ENCODE measurements at places on chromosomes 12 and 14. TPM values are rescaled to one million over a fixed set of nuclear protein-coding genes. Genes with fewer than 3 reads are reported as not detected.

DNA sequence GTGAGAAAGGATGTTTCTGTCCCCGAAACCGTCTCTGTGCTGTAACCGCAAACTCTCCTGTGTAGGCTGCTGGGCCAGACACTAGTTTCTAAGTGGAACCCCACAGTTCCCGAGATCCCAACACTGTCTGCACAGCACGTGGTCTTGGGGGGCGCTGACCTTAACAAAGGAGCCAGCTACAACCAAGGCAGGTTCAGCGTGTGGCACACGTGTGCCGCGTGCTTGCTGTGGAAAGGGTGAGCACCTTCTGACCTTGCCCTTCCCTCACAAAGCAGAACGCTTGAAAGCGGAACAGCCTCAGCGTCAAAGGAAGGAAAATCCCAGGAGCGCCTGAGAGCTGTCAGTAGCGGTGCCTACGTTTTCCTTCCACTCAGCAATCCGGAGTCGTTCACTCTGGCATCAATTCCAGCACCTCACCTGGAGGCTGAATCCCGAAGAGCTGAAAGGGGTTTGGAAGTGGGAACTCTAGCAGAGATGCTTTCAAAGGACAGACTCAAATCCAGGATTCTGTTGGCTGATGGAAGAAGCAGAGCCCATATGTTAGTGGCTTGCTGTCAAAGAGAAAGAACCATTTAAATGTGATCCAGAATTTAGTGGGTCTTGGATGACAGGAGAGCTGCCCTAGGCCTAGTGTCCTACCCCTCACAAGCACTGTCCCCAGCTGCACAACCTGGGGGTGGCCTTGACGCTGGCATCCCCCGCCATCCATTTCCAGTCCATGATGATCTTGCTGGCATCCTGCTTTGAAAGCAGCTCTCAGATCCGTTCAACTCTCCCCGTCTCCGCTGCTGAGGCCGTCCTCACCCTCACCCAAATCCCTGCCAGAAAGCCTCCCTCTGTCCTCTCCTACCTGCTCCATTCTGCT, 27.1 kb downstream of the CCDC92 start:
- peaks cover 15% of the 10 kb centered on the region for H3K4me1 ChIP-seq
- no peak overlapping the region for H3K4me3 ChIP-seq
- DNase-seq: no peak
- H3K27ac ChIP-seq: no peak overlapping the region
- peaks cover 2% of the 10 kb centered on the region for H3K36me3 ChIP-seq
- H3K27me3 ChIP-seq: no peaks in the 10 kb centered on the region

GRCh38 chr14:25049093-25049567, 817 bp downstream of the STXBP6 start:
- DNase-seq: peak; percentile 33
- H3K27ac ChIP-seq: peak overlapping the region; percentile 98
- H3K36me3 ChIP-seq: no peaks in the 10 kb centered on the region
- H3K4me3 ChIP-seq: peak overlapping the region; percentile 67
- H3K27me3 ChIP-seq: no peaks in the 10 kb centered on the region

- no peak overlapping the region for H3K4me3 ChIP-seq
- no peak overlapping the region for H3K27ac ChIP-seq
- no peaks in the 10 kb centered on the region for H3K36me3 ChIP-seq
- DNase-seq: no peak
- peaks cover 4% of the 10 kb centered on the region for H3K4me1 ChIP-seq
These were observed 222.4 kb upstream of the AMIGO2 start for GRCh38 chr12:47302111-47302671.

GRCh38 chr12:113075137-113075683, 18.7 kb downstream of the DTX1 start:
- H3K4me3 ChIP-seq: no peak overlapping the region
- DNase-seq: no peak
- no peak overlapping the region for H3K27ac ChIP-seq
- H3K36me3 ChIP-seq: no peaks in the 10 kb centered on the region

DNA sequence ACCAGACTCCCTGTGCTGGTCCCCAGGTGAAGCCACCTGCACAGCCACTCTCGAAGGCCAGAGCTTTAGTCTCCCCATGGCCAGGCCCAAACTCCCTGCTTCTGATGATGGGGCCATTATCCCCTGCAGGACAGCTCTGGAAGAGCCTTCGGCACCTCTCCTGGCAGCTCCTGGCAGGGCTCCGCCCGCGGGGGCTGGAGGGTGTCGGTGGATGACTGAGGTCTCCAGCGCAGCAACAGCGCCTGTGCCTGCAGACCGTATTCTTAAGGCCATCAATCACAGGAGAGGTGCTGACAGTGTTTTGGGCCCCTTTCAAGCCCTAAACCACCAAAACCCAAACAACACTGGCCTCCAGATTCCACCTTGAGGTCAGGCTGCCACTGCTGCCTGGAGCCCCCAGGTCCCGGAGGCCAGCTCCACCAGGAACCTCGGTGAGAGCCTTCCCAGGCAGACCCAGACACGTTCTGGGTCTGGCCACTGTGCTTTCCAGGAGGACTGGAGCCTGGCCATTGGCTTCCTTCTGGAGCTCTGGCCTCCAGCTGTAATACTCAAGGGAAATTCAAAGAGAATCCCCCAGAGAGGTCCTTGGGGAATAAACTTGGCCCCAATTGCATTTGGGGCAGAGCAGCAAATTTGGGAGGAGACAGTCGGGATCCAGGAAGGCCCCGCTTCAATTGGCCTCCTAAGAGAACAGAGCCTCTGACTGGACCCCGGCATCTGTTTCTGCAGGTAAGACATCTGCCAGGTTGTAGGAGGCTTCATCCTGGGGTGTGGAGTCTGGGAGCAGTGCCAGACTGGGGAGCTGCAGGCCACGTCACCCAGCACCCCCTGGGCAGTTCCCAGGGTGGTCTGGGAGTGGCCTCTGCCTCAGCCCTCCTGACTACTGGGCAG, 210.6 kb upstream of the RTL1 start:
- no peak for DNase-seq
- no peaks in the 10 kb centered on the region for H3K36me3 ChIP-seq

- no peak overlapping the region for H3K4me3 ChIP-seq
- H3K27ac ChIP-seq: no peak overlapping the region
- no peaks in the 10 kb centered on the region for H3K36me3 ChIP-seq
- no peak for DNase-seq
These were observed 5.6 kb downstream of the TMED10 start for GRCh38 chr14:75170772-75171171.

DNA sequence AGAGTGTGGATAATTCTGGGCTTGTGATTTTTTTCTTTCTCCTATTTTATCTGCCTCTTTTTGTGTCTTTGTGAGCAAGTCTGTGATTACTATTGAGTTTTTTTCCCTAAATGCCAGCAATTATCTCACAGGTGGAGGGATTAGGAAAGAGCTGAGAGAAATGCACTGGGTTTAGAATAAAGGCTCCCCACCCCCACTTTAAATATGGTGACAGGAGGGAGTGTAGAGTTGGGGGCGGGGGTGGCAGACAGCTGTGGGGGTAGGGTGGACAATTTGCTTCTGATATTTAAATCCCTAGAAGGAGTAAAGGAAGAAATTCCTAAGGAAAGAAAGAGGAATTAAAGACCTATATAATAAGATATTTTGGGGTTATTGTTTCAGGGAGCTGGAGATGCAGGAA, 145.9 kb downstream of the NRXN3 start:
- H3K27ac ChIP-seq: no peak overlapping the region
- H3K4me1 ChIP-seq: peaks cover 10% of the 10 kb centered on the region
- H3K4me3 ChIP-seq: no peak overlapping the region
- DNase-seq: no peak
- H3K27me3 ChIP-seq: no peaks in the 10 kb centered on the region

DNA sequence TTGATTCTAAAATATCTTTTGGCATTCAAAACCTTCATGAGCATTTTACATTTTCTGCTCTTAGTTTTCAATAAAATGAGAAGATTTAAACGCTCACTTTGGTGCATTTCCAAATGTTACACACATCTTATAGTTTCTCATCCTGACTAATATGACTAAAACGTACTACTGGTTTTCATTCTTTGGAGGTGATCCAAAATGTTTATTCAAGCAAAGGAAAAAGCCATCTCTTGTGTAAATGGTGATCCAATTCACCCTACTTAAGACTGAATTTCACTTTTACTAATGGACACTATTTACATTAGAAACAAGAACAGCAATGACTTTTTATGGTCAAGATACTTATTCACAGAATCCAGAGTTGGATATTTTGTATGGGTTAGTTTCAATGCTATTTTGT, 86.6 kb downstream of the KITLG start:
- H3K36me3 ChIP-seq: peaks cover 8% of the 10 kb centered on the region
- no peak overlapping the region for H3K4me3 ChIP-seq
- no peak overlapping the region for H3K27ac ChIP-seq
- H3K27me3 ChIP-seq: no peaks in the 10 kb centered on the region
- H3K4me1 ChIP-seq: no peaks in the 10 kb centered on the region

DNA sequence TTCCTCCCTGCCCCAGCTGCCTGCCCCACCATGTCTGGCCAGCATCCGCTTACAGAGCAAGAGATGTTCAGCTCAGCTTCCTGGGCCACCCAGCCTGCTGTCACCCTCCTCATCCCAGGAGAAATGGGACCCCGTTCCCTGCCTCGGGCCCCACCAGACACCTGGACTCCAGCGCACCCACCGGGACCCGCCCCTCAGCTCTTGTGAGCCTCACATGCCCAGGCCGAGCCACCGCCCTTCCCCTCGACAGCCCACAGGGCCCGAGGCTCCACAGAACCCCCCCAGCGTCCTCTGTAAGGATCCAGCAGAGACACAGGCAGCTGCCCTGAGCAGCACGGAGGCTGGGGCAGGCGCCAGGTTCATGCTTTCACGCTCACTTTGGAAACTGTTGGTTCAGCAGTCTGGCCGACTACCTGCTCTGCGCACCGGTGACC, 18.4 kb upstream of the C14orf180 start:
- no peak overlapping the region for H3K4me3 ChIP-seq
- peaks cover 2% of the 10 kb centered on the region for H3K4me1 ChIP-seq
- peaks cover 4% of the 10 kb centered on the region for H3K27me3 ChIP-seq
- no peak overlapping the region for H3K27ac ChIP-seq
- DNase-seq: no peak

Gene GLIPR1
- total RNA-seq: 10.9 TPM

- H3K4me1 ChIP-seq: no peaks in the 10 kb centered on the region
- H3K27me3 ChIP-seq: no peaks in the 10 kb centered on the region
- DNase-seq: no peak
- H3K27ac ChIP-seq: no peak overlapping the region
- H3K36me3 ChIP-seq: no peaks in the 10 kb centered on the region
- no peak overlapping the region for H3K4me3 ChIP-seq
These were observed 980.0 kb downstream of the TMTC2 start for GRCh38 chr12:83666690-83667089.

DNA sequence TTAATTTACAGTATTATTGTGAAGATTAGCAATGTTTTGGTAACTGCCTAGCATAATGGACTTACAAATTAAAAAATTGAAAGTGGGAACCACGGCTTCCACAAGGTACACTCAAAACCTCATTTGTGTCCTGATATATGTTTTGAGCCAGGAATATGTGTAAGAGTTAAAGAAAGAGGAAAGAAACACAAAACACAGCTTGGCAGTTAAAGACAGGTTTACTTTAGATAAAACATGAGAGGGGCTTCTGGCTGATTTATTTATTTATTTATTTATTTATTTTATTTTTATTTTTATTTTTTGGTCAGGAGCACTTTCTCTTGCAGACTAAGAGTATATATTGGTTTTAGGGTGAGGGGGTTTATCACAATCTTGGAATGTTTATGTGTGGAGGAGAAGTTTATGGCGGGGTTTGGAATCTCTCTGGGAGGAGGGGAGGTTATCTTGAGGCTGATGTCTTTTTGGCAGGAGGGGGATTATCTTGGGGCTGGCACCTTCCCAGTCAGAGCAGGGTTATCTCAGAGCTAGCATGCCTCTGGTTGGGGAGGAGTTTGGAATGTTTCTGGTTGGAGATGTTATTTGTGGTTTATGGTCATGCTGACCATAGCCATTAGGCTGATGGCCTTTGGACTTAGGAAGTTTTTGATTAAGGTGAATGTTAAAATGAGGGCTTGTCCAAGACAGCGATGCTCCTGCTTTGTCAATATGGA, 436.7 kb downstream of the DAD1 start:
- no peak overlapping the region for H3K27ac ChIP-seq
- H3K4me3 ChIP-seq: no peak overlapping the region
- no peaks in the 10 kb centered on the region for H3K27me3 ChIP-seq
- H3K36me3 ChIP-seq: no peaks in the 10 kb centered on the region

Gene RDH16
- total RNA-seq: 0.31 TPM

DNA sequence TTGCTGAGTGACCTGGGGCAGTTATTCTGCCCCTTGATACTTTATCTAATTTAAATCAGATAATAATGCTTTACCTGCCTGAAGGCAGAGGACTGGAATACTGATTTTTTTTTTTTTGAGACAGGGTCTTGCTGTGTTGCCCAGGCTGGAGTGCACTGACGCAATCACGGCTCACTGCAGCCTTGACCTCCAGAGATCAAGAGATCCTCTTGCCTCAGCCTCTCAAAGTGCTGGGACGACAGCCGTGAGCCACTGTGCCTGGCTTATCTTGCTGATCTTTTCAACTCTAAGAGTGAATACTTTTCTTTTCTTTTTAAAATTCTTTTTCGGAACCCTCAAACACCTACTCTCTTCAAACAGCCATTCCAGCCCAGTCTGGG, 699 bp upstream of the B4GALNT3 start:
- H3K4me3 ChIP-seq: no peak overlapping the region
- no peak for DNase-seq
- peaks cover 7% of the 10 kb centered on the region for H3K4me1 ChIP-seq

Gene TMCC3
- total RNA-seq: 7.8 TPM

GRCh38 chr12:125300249-125300648, 235.0 kb downstream of the AACS start:
- no peak overlapping the region for H3K27ac ChIP-seq
- H3K36me3 ChIP-seq: no peaks in the 10 kb centered on the region
- H3K4me3 ChIP-seq: no peak overlapping the region
- H3K4me1 ChIP-seq: no peaks in the 10 kb centered on the region
- H3K27me3 ChIP-seq: no peaks in the 10 kb centered on the region
- no peak for DNase-seq

GRCh38 chr14:61768240-61768639, 6.0 kb downstream of the SNAPC1 start:
- no peak for DNase-seq
- no peak overlapping the region for H3K27ac ChIP-seq
- no peaks in the 10 kb centered on the region for H3K27me3 ChIP-seq
- peaks cover 13% of the 10 kb centered on the region for H3K4me1 ChIP-seq
- H3K36me3 ChIP-seq: peaks cover 25% of the 10 kb centered on the region
- H3K4me3 ChIP-seq: no peak overlapping the region

DNA sequence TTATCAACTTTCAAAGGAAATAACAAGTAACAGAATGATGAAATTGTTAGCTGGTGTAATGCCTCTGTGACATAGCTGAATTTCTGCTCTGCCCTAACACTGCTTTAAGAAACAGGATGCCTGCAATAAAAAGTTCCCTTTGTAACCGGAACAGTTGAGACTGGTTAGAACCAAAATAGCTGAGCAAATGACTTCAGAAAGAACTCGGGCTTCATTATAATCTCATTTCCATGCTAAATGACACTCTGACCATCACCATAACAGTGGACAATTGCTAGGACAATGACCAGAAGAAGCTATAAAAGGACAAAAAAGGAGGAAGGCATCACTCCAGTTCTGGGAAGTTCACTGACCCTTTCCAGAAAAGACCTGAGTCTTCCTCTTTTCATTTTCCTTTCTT, 23.5 kb upstream of the PYGL start:
- peaks cover 17% of the 10 kb centered on the region for H3K4me1 ChIP-seq
- H3K27ac ChIP-seq: no peak overlapping the region

- H3K36me3 ChIP-seq: no peaks in the 10 kb centered on the region
- no peak for DNase-seq
- no peak overlapping the region for H3K4me3 ChIP-seq
- no peak overlapping the region for H3K27ac ChIP-seq
- no peaks in the 10 kb centered on the region for H3K4me1 ChIP-seq
These were observed 466.9 kb downstream of the FUT8 start for GRCh38 chr14:65879248-65880009.
